ENCODE measurements at places on chromosomes 11 and 22.
A peak's percentile ranks its signal among the peaks of the same experiment; 100 is the strongest.

DNA sequence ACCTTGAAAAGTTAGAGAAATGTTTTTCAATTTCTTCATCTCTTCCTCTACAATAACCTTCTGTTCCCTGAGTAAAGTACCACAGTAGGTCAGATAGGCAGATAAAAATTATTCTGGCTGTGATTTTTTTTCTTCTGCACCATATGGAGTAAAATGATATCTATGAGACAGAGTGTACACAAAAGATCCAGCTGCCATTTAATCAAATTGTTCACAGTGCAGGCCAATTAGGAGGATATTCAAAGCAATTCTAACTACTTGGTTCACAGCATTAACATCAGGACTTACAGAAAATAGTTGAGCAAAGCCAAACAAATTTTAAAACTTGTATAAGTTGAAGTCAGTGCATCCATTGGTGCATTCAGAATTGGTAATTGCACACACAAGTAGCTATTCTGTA, 147.9 kb upstream of the LUZP2 start:
- no peak for DNase-seq

GRCh38 chr22:23212061-23213021, 32.0 kb downstream of the BCR start:
- DNase-seq, result no peak

GRCh38 chr11:91199866-91200265, 977.0 kb upstream of the CHORDC1 start:
- peak; percentile 93 for DNase-seq

DNA sequence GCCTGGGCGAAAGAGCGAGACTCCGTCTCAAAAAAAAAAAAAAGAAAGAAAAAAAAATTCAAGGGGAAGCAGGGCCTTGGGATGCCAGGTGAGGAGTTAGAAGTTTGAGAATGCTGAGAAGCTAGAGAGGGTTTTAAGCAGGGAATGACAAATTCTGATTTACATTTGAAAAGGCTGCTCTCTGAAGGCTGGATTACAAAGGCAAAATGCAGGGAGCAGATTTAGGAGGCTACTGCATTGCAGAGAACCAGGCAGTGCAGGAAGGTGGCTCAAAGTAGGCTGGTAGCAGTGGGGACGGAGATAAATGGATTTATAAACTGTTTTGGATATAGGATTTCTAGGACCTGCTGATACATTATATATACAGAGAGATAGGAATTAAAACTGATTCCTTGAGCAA, 66.6 kb downstream of the KCNC1 start:
- DNase-seq, result no peak

DNA sequence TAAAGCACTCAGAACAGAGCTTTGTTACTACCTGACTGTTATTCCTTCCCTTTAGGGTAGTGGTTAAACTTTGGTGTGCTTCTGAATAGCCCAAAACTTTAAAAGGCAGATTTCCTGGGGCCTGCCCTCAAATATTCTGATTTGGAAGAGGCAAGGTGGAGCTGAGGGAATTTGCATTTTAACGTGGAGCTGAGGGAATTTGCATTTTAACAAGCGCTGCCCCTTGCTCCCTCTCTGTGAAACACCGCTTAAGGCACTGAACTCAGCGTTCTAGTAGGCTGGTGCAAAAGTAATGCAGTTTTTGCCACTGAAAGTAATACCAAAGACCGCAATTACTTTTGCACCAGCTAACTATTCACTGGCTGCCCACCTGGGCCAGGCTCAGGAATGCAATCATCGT, 35.0 kb downstream of the TPST2 start:
- DNase-seq, result no peak

DNA sequence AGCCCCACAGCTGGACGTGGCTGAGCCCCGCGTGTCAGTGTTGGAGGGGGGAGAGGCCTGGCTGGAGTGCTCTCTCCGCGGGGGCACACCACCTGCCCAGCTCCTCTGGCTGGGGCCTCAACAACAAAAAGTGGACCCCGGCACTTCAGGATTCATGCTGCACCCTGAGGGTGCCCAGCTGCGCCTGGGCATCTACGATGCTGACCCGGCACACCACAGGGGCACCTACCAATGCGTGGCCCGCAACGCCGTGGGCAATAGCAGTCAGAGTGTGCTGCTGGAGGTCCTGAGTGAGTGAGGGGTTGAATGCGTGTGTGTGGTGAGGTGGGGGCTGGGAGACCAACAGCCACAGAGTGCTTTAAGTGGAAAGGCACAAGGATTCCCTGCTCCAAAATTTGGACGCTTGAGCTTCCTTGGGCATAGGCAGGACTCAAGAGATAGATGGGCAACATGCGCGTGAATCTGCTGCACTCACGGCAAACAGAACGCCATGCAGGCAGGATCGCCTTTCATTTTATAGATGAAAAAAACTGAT, 7.6 kb downstream of the VSIG10L2 start:
- DNase-seq, result no peak

Measured in brain pericyte (primary cell).